ENCODE measurements at places on chromosomes 13 and 19.

DNA sequence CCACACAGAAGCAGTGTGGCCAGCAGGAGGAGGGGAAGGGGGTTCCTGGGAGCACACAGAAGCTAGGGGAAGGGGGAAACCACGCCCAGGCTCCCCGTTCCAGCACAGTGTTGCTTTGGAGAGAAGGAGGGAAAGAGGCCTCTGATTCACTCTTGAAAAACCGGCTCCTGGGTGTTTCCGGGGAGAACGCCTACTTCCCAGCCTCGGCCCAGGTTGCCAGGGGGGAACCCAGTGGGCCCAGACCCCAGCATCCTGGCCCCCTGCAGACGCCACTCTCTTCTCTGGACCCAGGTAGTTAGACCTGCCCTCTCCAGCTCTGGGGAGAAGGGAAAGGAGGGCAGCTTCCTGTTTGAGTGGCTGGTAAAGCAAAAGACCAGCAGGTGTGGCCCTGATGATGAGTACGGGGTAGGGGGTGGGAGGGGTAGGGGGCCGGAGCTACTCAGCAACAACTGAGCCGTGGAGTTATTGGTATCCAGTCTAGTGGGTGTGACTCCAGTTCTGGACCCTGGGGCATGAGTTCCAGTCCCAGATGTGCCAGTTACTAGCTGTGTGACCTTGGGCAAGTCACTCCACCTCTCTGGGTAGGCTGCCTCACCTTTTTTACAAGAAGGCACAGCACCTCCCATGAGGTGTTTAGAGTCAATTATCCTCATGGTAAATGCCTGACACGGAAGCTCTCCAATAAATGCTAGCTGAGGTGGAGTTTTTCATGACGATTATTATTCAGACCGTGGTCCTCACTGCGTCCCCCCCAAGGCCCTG lies 836 bp downstream of the GIPC1 start:
- DNase-seq, result no peak

GRCh38 chr13:34816245-34816884 lies 125.7 kb upstream of the NBEA start:
- peak; percentile 1 for DNase-seq

- no peak for DNase-seq
Observed at GRCh38 chr13:23632048-23632582, 61.9 kb downstream of the TNFRSF19 start.

- no peak for DNase-seq
Observed at GRCh38 chr13:78185700-78186099, 267.1 kb upstream of the EDNRB start.

DNA sequence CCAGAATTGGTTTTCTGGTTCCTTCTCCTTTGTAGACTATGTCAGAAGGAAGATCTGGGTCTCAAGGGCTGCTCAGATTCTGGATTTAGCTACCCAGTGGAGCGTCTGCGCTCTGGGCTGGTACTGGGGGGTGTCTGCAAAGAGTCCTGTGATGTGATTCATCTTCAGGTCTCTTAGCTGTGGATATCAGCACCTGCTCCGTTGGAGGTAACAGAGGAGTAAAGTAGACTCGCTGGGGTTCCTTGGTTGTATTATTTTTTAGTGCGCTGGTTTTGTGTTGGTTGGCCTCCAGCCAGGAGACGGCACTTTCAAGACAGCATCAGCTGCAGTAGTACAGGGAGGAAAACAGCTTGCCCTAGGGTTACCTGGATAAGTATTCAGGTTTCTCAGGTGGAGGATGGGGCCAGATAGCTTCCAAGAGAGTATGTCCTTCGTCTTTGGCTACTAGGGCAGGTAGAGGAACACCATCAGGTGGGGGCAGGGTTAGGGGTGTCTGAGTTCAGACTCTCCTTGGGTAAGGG lies 10.4 kb upstream of the KLK15 start:
- no peak for DNase-seq

DNA sequence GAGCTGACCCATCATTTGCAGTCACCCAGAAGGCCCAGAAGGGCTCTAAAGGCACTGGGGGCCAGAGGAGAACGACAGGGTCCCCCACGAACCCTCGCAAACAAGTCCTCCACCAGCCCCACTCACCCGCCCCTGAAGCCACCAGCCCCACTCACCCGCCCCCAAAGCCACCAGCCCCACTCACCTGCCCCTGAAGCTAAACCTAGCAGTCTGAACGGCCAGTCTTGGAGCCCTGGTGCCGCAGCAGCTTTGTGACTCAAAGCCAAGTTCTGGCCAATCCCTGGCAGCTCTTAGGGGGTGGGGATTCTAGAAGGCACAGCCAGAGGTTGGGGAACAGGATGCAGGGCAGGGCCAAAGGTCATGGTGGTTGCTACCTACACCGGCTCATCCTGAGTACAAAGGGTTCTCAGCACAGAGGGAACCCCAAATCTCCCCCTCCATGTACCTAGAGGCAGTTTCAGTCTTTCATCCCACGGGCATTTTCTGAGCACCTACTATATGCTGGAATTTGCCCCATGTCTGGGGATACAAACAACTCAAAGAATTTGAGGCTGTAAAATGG lies at the start of gene IQCN:
IQCN (minus strand) TSS at position 234 of the 562 bp plus-strand sequence. CDS start 4,974 bp downstream, outside the sequence.
- peak; percentile 28 for DNase-seq

DNA sequence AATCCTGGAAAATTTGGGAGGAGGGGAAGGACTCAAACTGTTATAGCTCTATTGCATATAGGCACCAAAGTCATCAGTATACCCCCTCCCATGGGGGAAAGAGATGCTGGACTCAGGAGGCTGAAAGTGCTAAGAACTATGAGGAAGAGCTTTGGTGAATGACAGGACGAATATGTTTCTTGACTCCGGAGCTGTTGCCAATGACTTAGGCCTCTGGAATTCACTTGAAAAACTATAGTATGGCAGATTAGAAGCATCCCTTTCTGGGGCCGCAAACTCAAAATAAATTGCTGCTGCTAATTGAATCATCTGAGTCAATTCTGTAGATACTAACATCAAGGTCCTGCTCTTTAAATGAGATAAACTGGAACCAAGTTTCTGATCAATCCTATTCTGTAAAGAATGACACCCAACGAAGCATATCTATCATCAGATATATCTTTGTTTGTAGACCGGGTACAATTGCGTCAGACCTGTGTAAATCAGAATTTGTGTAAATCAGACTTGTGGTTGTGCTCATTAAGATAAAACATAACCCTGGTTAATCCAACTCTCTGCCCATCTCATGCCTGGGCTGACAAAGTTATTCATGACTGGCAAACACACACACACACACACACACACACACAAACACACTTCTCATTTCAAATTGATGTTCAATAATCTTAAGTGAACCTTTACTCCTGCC lies 1793.8 kb upstream of the PCDH20 start:
- DNase-seq, result peak; percentile 78

DNA sequence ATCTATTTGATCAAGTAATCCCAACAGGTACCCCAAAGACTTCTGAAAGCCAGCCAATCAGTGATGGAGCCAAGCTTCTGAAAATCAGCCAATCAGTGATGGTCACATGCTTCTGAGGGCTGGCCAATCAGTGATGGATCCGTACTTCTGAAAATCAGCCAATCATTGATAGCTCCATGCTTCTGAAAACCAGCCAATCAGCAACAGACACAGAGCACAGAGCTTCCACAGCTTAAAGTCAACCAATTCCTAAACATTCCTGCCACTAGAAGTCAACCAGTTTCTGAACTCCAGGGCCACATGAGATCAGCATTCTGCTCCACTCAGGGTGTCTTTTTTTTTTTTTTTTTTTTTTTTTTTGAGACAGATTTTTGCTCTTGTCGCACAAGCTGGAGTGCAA lies 8.2 kb upstream of the HSD17B14 start:
- peak; percentile 50 for DNase-seq

- peak; percentile 72 for DNase-seq
Observed at GRCh38 chr19:43774103-43774939, 6.5 kb downstream of the KCNN4 start.

DNA sequence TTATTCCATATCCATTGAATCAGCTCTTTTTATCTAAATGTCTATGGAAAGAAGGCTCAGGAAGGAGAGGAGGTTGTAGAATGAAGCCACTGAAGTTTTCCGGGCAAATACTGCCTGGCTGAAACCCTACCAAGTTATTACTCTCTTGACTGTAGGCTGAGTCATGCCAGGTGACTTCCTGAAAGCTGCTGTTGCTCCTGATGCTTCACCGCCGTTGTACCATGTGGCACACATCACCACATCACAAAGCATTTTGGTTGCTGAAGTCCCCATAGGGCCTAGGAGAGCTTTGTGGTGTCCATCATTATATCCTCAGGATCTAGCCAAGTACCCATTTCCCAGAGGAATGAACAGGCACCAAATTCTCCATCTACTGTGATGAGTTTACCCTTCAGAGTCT lies 11.1 kb upstream of the TDRD12 start:
- DNase-seq, result no peak

DNA sequence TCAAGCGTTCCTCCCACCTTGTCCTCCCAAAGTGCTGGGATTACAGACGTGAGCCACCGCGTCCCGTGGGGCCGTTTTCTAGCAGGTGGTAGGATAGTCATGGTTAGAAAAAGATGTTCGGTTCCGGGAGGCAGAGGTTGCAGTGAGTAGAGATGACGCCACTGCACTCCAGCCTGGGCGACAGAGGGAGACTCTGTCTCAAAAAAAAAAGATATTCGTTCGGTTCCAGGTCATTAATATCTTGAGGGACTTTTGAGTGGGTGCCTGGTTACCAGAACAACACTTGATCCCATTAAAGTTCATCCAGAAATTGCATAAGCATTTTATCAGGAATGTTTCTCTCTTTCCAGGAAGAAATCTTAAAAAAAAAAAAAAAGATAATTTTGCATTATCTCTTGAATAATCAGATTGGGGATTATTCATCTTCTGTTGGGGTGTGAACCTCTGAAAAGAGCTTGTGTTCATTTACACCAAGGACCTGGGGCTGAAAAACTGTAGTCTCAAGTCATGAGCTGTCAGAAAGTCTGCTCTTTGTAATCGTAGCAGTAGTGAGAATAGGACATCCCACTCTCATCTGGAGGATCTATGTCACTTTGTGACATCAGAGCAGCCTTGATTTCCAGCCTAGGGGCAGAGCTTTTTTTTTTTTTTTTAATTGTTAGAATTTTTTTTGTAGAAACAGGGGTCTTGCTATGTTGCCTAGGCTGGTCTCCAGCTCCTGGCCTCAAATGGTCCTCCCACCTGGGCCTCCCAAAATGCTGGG lies 1.0 kb upstream of the ETHE1 start:
- DNase-seq, result no peak

- DNase-seq, result no peak
Observed at GRCh38 chr13:108270442-108270841, 924 bp downstream of the TNFSF13B start.

GRCh38 chr13:110813646-110814624 lies 100.4 kb downstream of the ING1 start:
- no peak for DNase-seq

DNA sequence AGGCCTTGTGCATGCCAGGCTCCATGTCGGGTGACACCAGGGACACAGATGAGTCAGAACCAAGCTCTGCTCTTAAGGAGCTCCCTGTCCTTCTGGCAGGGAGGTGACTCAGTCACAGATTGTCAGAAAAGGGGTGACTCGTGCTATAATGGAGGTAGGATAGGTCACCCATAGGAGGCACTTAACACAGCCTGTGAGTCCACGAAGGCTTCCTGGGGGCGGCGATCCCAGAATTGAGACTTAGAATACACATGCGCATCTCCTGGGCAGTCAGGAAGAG lies 19.6 kb downstream of the FUZ start:
- DNase-seq, result no peak

GRCh38 chr13:40598569-40598968 lies 67.9 kb downstream of the FOXO1 start:
- DNase-seq, result peak; percentile 15

DNA sequence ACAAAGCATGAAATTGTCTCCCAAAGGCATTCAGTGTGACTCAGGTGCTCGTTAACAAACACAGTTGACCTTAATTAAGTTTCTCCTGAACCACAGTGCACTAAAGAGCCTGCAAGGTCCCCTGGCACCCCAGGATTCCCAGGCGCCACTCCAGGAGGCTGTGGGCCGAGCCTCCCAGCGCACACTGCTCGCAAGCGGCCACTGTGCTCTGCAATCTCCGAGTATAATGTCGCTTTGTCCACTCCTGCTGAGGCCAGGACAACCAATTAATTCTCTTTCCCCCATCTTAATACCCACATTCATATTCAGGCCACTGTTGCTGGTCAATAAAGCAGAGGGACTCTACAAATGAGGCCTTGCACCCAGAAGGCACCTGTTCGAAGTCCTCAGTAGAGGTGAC lies 8.8 kb downstream of the RAB20 start:
- no peak for DNase-seq

DNA sequence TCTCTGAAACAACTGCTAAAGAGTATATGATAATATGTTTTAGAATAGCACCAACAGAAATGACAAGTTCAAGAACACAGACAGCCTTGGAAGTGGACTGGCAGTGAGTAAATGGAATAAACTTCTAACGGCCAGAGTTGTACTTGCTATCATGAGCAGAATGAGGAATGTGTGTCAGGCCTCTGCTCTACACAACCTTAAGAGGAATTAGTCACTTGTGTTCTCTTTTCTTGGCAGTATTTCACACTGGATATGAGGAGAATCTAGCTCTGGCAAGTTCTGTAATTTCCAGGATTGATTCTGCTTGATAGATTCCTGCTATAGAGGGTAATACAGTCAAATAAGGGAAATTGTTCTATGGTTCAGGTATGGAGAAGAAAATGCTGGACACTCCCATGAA lies 757.3 kb downstream of the EFNB2 start:
- peak; percentile 94 for DNase-seq

- DNase-seq, result peak; percentile 96
Observed at GRCh38 chr19:45097776-45098520, 5.0 kb downstream of the PPP1R37 start.

- DNase-seq, result no peak
Observed at GRCh38 chr13:112968380-112968909, 569 bp upstream of the MCF2L start.

DNA sequence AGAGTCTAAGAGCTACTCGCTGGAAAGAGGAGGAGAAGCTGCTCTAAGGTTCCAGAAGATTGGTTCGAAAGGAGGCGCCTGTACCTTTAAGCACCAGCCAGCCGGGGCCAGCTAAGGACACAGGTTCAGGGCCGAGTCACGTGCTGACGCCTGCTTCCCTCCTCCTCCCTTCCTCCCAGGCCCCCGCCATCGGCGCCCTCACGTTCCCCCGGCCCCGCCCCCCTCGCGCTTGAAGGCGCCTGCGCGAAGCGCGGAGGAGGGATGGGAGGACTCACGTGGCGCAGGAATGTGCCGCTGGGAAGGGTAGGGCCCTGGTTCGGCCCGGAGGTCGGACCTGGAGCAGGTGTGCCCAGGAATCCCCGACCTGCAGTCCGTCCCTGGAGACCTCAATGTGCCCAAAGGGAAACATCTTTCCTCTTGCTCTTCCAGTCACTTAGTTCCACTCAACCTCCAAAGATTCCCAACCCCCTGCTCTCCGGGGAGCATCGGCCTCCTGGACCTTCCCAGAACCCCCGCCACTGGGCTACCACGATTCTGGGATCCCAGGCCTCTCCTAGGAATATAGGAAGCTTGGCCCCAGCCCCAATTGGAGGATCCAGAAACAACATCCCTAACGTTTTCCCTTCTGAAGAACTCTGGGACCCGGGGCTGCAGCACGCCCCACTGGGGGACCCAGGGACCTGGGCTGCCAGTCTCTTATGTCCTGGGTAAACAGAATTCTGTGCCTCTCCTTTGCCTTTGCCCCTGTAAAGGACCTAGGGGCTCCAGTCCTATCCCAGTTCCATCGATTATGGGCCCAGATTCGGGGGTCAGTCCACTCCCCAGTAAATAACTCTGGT lies 2.5 kb downstream of the DBP start:
- peak; percentile 90 for DNase-seq

- no peak for DNase-seq
Observed at GRCh38 chr19:6890938-6891337, 3.6 kb downstream of the ADGRE1 start.

GRCh38 chr13:110525328-110526319 lies 35.9 kb downstream of the RAB20 start:
- DNase-seq, result no peak

- DNase-seq, result no peak
Observed at GRCh38 chr13:20441056-20441455, 84.6 kb downstream of the CRYL1 start.

GRCh38 chr13:38530492-38530891 lies 156.4 kb upstream of the FREM2 start:
- DNase-seq, result peak; percentile 44
